ENCODE measurements at places on chromosomes 1 and 21.

DNA sequence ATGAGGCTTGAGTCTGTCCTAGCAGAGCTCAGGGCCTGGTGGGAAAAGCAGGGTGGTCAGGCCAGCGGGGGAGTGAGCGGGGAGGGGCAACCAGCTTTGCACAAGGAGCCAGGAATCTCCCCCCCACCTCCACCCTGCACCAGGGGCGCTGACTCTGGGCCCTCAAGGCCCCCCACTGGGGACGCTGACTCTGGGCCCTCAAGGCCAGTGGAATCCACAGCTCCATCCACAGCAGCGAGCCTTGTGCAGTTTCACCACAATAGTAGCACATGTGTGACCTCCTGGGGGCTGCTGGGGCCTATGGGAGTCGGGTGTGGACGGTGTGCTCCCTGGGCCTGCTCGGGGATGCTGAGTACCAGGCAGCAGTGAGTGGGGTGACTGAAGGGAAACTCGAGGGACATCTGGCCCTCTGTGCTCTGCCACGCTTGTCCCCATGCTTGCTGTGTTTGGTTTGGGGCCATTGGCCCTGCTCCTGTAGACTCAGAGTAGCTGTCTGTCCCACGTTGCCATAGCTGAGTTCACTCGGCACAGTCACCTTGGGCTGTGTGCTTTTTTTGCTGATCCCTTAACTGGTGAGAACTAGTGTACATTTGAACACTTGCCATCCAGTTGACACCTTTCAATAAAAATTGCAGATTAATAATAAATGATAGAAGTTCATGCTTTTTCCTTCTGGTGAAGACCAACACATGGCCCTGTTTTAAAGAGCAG, 89.2 kb downstream of the ADARB1 start:
- no peak for DNase-seq

DNA sequence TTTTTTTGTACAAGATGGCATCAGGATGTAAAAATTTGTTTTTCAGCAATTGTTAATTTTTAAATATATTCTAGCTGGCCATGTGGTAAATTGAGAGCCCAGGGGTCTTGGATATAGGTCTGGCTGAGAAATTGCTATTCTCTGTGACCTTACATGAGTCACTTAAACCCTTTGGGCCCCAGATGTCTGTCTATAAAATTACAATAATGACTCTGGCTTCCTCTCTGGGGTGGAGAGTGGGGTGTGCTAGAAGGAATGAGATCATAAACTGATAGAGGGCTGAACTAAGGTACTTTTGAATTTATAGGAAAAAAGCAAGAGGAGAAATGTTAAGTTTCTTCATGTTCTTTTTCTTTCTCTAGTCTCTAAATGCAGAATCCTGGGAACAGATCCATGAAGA, 12.4 kb upstream of the TCHH start:
- no peak for DNase-seq

GRCh38 chr1:90371448-90371813, 345.7 kb downstream of the BARHL2 start:
- DNase-seq: no peak

- no peak for DNase-seq
These were observed 6.5 kb downstream of the RHEX start for GRCh38 chr1:206059355-206059915.

GRCh38 chr1:36326499-36326898, 3.1 kb upstream of the EVA1B start:
- DNase-seq: no peak

GRCh38 chr1:43832998-43833397, 100.6 kb upstream of the ARTN start:
- DNase-seq: no peak

DNA sequence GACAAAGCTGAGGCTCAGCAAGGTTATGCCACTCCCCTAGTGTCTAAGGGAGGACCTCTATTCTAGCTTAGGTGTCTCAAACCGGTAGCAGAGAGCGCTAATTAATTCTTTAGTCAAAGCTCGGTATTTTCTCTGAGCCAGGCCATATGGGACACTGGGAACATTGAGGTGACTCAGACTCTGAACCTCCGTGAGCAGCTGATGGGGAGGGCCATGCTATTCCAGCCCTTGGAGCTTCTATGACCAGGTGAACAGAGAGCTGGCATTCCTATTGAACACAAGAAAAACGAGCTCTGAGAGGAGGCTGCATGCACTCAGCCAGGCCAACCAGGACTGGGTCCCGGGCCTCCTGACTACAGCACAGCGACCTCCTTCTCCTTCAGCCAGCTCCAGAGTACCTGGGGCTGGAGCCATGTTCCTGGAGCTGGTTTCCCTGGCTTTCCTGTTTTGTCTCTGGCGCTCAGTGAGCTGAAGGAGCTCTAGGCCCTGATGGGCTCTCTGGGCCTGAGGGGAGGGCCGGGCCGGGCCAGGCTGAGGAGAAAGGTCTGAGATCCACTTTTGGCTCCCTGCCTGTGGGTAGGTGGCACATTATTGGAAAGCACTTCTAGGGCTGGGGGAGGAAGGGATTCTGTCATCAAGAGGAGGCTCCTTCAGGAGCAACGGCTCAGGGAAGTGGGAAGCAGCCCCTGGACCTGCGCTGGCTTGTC, 37.0 kb downstream of the SLC9A1 start:
- no peak for DNase-seq

GRCh38 chr1:116075990-116076389, 35.2 kb upstream of the MAB21L3 start:
- DNase-seq: no peak

DNA sequence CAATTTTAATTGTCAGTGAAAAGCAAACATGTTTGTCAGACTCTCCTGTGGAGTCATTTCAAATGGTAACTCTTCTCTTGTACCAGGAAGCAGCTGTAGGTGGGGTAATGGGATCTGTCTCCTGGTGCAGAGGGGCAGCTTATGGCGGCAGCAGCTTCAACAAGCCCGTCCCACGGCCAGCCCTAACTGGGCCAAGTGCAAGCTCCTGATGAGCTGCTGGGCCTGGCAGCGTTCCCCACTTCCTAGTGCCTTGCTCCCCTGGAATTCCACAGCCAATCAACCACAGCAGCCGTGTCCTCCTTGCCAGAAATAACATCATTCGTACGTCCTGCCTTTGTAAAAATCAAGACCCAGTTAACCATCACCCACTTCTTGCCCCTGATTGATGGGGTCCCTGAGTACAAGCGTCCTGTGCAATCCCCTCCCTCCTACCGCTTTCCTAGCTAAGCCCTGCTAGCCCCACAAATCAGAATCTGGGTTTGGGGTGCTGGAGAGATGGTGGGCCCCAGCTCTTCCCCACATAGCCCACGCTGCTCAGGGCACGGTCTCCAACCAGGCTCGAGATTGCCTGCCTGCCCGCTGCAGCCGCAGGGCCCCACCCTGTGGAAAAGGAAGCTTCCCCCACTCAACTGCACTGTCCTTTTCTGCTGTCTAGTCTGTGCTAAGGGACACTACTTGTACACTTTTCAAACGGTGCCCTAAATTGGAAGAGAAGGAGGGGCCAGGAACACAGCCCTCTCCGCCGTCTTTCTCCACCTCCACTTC, 61.2 kb downstream of the TOR1AIP2 start:
- DNase-seq: peak; percentile 59

Measured in NCI-H146 (cell line).